ENCODE measurements at places on chromosomes 3 and 15.

- no peak for DNase-seq
Measured at GRCh38 chr15:82802497-82802896, 3.4 kb downstream of the FSD2 start.

- no peak for DNase-seq
Measured at GRCh38 chr15:90114451-90114901, 12.2 kb upstream of the IDH2 start.

DNA sequence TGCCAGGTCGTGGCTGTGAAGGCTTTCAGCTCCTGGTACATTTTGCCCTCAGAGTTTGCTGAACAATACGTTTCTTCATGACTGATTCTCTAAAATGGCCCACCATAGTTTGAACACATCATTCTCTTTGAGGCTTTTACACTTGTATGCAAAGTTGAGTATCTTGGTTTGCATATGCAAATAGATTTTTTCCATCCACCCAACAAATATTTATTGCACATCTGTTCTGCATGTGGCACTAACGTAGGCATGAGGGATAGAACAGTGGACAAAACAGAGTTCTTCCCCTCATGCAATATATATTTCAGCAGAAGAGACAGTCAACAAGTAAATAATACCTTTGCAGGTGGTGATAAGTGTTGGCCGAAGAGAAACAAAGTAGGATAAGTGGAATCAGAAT, 55.2 kb downstream of the KAT2B start:
- DNase-seq = no peak

DNA sequence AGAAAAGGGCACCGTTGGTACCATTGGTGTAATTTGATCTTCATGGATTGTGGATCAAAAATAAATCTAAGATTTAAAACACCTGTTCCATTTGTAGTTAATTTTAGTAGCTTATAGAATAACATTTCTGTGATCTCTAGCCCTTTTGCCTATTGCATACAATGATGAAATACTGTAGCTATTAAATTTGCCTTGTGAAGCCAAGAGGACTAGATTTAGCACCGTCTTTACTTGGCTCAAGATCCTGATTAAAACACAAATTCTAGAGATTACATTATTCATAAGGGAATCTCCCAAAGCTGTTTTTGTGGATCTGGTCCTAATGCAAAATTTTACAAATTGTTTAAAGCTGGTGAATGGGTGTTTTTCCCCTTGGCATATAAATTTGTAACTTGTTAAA, 8.2 kb downstream of the TBC1D23 start:
- DNase-seq = no peak

- DNase-seq = no peak
Measured at GRCh38 chr15:91316126-91316525, 216.1 kb downstream of the SV2B start.

DNA sequence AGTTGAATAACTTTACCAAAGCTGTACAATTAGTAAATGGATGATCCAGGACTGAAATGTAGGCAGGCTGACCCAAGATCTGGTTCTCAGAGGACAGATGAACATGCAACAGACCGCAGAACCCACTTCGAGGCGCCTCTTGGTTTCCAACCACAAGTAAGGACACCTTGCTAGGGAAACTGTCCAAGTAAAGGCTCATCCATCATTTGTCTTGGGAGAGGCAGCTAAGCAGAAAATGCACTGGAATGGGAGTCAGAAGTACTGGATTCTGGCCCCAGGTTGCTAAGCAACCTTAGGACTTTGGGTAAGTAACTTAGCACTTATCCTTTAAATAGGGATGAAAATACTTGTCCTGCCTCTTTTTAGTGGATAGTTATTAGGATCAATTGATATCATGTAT, 366.3 kb upstream of the LRRC3B start:
- no peak for DNase-seq

- DNase-seq = no peak
Measured at GRCh38 chr15:81569286-81570080, 195.5 kb upstream of the TMC3 start.

GRCh38 chr3:45940004-45940780, 3.1 kb upstream of the CXCR6 start:
- DNase-seq = no peak

- no peak for DNase-seq
Measured at GRCh38 chr3:63661242-63661641, 8.8 kb downstream of the SNTN start.

GRCh38 chr3:194181612-194182529, 45.9 kb downstream of the HES1 start:
- DNase-seq = no peak

DNA sequence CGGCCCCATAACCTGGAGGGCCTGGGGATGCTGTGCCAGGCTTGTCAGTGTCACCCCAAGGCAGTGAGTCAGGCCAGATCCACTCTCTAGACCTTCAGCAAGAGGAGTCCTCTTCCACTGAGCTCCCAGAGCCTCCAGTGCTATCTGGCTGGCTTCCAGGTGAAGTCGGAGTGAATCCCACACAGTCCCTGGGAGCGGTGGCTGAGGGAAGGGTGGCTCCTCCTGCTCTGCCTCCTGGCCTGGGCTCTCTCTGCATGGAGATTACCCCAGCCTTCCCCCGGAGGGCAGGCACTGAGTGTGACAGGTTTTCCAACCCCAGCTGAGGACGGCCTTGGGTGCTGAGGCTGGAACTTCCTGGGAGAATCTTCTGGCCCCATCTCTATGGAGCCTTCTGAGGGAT, 82.7 kb downstream of the EPHB1 start:
- no peak for DNase-seq

GRCh38 chr3:36146404-36146803, 233.9 kb upstream of the STAC start:
- DNase-seq = no peak

GRCh38 chr3:101847328-101847727, 2.0 kb upstream of the NFKBIZ start:
- DNase-seq = no peak

- DNase-seq = no peak
Measured at GRCh38 chr15:37056177-37057121, 43.9 kb downstream of the MEIS2 start.

DNA sequence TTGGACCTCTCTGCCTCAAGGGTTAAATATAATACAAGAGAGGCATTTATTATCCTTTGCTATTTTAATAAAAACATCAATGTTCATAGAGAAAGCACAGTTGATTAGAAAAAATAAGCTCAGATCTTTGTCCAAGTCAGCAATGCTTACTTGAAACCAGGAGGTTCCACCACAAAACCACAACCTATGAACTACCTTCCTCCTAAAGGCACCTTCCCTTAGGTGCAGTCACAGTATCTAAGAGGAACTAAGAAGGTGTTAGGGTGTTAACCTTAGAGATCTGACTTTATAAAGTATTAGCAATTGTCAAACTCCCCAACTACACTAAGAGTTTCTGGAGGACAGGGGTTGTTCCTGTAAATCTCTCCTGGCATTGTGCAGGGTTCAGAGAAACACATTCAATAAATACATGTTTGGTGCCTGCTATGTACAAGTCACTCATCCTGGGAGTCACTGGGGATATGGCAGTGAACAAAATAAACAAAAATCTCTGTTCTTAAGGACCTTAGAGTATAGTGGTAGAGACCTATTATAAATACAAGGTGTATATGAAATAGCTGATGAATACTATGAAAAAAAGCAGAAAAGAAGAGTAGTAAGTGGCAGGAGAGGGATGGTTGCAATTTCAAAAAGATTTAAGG, 208.6 kb downstream of the NFKBIZ start:
- DNase-seq = no peak
